CD8-positive, alpha-beta T cell (primary cell): ENCODE measurements at places on chromosomes 3 and 15.

- DNase-seq: no peak
These were observed 61.4 kb upstream of the HERC1 start for GRCh38 chr15:63895194-63895593.

- no peak for DNase-seq
These were observed 8.3 kb downstream of the EOGT start for GRCh38 chr3:69005071-69005790.

GRCh38 chr3:101677436-101678286 is 729 bp upstream of the ZBTB11 start:
- no peak for DNase-seq

DNA sequence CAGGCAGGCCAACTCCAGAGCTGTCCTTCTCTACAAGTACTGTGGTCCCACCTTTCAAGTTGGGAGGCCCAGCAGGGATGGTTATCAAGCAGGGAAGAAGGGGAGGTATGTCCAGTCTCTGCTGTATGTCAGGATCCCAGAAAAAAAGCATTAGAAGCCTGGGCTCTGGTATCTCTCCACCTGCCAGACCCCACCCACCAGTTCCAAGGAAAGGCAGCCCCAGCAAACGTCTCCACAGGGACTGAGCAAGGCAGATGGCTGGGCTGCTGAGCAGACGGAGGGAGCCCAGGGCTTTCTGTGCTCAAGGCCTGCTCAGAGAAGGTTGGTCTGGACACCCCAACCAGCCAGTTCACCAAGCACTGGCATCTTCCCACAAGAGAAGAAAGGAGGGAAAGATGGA is 287.8 kb downstream of the XXYLT1 start:
- DNase-seq: no peak

GRCh38 chr3:161171639-161172552 is 49.2 kb upstream of the NMD3 start:
- no peak for DNase-seq

DNA sequence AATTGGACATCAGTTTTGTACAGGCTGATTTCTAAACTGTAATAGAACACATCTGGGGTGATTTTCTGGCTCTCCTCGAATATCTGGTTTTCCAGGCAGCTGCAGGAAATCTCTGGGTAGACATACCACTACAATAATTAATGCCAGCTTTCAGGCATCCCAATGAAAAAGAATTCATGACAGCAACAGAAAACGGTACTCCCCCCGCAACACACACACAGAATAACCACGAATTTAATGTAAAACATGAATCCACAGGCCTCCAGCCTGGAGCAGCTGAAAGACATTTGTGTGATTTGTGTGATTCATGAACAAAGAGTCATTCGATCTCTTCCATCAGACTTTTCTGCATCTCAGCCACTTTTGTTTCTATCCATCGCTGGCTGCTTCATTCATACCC is 262.2 kb downstream of the MAGI1 start:
- no peak for DNase-seq

DNA sequence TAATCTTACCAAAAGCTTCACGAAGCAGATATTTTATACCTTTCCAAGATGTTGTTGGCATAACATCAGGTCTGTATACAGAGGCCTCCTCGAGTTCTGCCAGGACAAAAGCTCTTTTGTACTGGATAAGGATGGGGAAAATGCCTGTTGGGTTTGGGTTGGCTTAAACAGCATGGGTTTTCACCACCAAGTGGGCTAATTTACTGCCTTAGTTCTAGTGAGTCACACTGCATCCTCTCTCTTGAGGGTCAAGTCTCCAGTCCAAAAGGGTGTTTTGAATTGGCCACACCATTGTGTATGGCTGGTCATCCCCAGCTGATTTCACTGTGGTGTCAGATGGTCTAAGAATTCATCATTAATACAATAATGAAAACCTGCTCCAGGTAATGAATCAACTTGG is 26.1 kb upstream of the BHLHE40 start:
- no peak for DNase-seq

DNA sequence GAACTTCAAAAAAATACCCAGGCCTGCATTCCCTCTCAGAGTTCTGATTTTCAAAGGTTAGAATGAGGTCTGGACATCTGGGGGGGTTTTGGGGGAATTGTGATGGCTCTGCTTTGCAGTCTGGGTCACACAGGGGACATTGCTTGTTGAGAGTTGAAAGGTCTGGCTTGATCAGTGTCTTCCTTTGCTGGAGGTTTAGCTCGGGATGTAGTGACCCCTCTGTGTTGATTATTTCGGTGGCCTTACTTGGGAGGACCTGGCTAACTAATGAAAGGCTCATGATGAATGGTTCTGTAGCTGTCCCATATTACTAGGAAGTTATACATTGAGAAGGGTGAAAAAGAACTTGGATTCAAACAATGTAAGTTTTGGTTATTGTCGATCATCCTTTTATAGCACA is 23.7 kb downstream of the TPM1 start:
- DNase-seq: no peak

GRCh38 chr3:58116985-58117384 is 93.8 kb downstream of the DNASE1L3 start:
- no peak for DNase-seq

GRCh38 chr15:66567897-66568296 is 2.1 kb upstream of the LCTL start:
- no peak for DNase-seq

DNA sequence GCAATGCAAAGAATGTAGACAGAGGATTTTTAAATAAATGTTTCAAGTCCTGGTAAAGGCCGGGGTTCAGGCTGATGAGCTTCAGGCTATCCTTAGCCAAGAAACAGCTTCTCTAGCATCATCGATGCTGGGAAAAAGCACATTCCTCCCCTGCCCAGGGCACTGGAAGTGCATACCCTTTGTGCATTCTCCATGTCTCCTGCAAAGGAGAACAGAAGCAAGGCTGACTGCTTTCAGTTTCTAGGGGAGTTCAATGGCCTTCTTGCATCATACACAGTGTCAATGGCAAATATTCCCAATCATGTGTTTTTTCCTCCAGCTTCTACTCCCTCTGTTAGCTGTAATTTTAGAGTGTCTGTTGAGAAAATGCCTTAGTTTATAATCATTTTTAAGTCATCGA is 59.9 kb downstream of the GPR176 start:
- no peak for DNase-seq

DNA sequence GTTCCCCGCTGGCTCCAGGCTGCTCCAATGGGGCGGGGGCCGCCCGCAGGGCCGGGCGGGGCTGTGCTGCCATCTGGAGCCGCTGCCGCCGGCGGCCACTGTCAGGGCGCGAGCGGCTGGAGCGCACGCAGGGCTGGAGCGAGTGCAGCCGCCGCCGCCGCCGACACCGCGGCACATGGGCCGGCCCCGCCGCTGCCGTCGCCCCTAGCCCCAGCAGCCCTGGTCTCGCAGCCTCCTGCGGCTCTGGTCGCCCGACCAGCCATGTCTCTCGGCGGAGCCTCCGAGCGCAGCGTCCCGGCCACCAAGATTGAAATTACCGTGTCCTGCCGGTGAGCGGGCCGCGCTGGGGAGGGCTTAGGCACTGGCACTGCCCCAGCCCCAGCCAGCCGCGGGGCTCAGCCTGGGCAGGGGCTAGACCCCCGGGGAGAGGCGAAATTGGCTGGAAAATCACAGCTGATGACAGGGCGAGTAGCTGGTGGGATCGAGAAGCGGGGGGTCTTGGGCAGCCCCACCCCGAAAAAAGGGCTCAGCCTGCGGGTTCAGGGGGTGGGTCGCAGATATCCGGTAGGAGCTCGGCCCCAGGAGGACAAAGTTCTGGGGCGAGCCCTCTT is at the start of gene CPNE9:
Gene CPNE9 (plus strand): TSS at position 98 of the 611 bp plus-strand sequence. CDS start 164 bp downstream, at position 262.
- no peak for DNase-seq

DNA sequence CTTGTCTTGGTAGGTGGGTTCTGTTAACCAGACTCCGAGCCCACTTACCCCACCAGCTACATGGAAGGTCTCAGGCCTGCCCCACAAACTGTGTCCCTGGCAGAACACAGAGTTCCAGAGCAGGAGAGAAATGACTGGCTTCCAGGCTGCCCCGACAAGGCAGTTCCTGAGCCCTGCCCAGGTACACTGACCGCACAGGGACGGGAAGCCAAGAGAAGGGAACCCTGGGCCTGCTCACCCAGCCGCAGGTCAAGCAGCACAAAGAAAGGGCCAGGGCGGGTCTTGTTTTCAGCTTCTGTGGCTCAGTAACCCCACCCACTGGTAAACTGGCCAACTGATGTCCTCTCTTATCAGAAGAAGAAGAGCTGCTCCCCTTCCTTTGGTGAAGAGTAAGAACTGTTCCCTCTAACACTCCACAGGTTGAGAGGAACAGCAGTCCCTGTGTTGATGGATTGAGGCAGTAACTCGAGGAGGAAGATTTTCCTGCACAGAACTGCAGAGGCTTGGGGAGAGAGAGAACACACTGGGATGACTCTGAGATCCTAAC is 68.4 kb downstream of the CRTC3 start:
- DNase-seq: no peak

DNA sequence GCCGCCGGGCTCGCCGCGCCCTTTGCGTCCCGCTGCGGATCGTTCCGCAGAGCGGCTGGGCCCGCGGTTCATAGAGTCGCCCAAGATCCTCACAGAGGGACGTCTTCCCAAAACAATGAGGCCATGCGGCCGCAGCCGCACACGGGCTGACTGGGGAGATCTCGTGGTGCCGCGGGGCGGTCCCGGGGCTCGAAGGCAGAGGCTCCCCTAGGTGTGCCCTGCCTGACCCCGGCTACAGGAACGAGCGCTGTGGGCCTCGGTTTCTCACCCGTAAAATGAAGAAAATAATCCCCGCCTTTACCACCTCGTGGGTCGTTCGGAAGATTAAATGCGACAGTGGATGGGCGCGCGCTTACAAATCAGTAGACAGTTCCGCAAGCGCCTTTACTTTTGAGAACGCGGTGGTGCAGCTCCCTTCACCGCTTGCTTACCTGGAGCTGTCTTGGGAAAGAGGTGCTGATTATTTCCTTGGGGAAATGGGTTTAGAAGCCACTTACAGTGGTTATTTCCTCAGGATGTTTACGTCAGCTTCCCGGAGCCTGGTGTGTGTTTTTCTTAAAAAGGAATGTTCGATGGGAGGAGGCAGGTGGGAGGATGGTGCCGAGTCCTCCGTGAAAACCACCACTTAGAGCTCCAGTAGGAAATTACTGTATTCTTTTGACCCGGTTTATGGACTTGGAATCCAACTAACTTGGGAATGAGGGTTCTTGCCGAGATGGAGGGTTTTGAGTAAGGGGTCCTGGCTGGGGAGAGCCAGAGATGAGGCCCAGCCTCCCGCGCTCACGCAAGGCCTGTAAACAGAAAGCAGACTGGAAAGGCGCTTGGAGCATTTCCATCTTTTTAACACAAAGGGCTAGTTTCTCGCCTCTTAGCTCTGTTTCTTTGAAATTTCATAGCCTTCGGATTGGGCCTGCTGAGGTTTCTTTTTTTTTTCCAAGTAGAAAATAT is 1.9 kb upstream of the MEX3B start:
- DNase-seq: no peak

GRCh38 chr15:33737687-33738601 is 230.4 kb upstream of the CHRM5 start:
- DNase-seq: no peak

DNA sequence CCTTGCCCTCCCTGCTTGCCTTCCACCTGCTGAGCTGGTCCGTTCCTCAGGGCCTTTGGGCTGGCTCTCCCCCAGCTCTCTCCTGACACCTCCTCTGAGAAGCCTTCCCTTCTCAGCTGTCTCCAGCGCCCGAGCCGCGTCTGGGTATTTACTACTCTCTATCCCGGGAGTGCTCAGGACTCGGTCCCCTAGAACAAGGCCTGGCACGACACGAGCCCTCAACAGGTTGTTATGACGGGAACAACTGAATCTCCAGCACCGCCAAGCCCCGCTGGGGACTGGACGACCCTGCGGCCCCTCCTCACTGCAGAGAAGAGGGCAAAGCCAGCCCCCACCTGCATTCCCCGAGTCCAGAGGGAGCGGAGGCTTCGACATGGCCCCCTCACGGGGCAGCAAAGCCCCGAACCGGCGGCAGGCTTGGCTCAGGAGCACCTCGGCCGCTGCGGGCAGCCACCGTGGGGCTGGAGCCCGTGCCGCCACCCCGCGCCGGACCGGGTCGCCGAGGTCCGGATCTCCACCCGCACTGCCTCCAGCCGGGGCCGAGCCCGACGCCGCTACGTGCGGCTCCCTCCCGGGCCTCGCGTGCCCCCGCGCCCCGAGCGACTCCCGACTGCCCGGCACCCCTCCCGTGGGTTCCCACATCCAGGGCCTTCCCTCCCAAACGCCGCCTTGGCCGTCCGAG is 792 bp downstream of the TPRA1 start:
- peak; percentile 18 for DNase-seq

- DNase-seq: no peak
These were observed 78.4 kb downstream of the WDR72 start for GRCh38 chr15:53681056-53681455.

GRCh38 chr15:90863987-90864386 is 4.4 kb upstream of the FURIN start:
- no peak for DNase-seq

DNA sequence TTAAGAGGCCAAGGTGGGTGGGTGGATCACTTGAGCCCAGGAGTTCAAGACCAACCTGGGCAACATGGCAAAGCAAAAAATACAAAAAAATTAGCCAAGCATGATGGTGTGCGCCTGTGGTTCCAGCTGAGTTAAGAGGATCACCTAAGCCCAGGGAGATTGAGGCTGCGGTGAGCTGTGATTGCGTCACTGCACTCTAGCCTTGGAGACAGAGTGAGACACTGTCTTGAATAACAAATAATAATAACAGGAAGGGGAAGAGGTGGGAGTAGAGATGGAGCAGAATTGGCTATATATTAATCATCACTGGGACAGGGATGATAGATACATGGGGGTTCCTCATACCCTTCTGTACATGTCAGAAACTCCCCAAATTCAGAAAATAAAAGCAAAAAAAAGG is 23.8 kb upstream of the NMB start:
- peak; percentile 36 for DNase-seq

DNA sequence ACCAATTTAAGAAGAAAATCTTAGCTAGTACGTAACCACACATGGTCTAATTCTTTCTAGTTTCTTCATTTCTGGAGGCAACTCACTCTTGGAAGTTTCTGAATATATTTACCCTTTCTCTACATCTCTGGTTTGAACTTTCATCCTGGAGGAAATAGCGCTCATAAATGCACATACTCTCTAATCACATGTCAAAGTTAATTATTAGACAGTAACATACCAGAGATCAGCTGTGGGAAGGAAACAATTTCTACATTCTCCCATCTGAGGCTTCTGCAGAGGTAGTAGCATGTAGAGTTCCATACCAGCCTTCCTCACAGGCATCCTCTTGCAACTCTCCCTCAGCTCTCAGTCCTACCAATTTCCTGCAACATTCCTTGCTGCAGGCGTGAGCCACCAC is 132.5 kb downstream of the RBPMS2 start:
- no peak for DNase-seq

- no peak for DNase-seq
These were observed 32.2 kb downstream of the SYNM start for GRCh38 chr15:99137111-99137546.

GRCh38 chr3:194296454-194297263 is 54.5 kb downstream of the CPN2 start:
- DNase-seq: no peak
